ENCODE measurements at places on chromosomes 7 and 10. TPM values are rescaled to one million over a fixed set of nuclear protein-coding genes. Genes with fewer than 3 reads are reported as not detected.

- no peak for DNase-seq
Observed at GRCh38 chr10:110303681-110304080, 1.0 kb downstream of the SMNDC1 start.

- DNase-seq: no peak
Observed at GRCh38 chr7:113071465-113071864, 15.2 kb downstream of the GPR85 start.

DNA sequence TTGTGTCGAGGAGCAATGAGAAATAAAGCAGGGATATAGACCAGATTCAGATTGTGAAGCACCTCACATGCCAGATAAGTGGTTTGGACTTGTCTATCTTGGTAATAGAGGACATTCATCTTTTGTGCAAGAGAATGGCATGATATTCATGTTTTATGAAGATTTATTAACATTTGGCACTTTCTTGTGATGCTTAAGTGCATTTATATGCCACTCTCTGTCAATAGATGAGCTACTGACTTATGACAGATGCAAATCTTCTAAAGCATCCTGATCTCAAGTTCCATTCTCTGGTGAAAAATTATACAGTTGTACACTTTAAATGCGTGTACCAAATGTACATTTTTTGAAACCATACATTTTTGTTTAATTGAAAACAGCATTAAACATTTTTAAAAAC lies 415.3 kb downstream of the SORCS3 start:
- DNase-seq: no peak

- DNase-seq: no peak
Observed at GRCh38 chr10:78464856-78465267, 431.2 kb downstream of the RPS24 start.

DNA sequence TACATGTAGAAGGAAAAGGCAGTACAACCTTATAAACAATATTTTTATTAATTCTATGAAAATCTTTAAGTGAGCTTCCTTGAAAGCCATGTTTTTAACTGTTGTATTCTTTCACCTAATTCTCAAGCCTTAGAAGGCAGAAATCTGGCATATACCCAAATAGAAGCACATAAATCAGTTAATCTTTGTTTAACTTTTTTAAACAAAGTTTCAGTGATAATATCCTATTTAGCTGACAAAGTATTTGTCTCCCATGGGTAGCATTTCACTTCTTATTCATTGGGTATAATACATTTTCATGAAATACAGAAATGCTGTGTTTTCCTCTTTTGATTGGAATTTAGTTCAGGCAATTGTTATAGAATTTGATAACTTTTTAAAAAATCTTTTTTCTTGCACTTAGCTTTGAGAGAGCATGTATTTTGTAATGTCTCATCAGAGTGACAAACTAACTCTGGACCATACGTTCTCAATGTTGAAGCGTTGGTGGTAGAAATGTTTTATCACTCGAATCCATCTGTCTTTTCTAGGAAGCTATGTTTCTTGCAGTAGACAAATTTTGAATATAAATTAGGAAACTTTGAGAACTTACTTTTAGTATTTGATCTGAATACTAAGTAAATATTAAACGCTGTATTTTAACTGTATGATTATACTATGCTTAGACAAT lies 78.1 kb downstream of the CREM start:
- no peak for DNase-seq

GRCh38 chr10:96305019-96305418 lies 785 bp downstream of the DNTT start:
- no peak for DNase-seq

DNA sequence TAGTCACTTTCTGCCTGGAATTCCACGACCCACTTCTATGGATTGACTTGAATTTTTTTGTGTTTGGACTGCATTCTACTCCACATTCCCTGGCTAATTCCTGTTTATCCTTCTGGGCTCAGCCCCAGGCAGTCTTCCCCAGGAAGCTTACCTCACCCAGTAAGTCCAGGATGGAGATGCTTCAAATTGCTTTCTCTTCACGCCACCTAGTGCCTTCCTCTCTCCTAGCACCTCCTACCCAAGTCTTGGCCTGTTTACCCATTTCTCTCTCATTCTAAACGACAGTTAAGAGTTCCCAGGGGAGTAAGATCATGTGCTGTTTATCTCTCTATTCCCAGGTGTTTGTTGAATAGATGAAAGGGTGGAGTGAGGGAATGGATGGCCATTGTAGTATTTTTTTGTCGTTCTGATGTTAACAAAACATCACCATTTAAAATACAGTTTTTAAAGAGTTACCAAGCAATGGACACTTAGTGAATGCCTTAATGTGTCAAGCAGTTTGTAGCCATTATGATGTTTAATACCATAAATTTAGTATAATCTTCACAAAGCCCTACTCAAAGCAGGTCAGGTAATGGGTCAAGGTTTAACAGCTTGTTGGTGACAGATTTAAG lies 45.5 kb upstream of the TARP start:
- no peak for DNase-seq

- no peak for DNase-seq
Observed at GRCh38 chr7:97003262-97004246, 1.8 kb upstream of the DLX6 start.

- DNase-seq: no peak
Observed at GRCh38 chr7:151838072-151838471, 38.8 kb downstream of the PRKAG2 start.

- no peak for DNase-seq
Observed at GRCh38 chr7:117118579-117119180, 165.4 kb downstream of the ST7 start.

The GHRHR gene
- 0.33 TPM for polyA plus RNA-seq

DNA sequence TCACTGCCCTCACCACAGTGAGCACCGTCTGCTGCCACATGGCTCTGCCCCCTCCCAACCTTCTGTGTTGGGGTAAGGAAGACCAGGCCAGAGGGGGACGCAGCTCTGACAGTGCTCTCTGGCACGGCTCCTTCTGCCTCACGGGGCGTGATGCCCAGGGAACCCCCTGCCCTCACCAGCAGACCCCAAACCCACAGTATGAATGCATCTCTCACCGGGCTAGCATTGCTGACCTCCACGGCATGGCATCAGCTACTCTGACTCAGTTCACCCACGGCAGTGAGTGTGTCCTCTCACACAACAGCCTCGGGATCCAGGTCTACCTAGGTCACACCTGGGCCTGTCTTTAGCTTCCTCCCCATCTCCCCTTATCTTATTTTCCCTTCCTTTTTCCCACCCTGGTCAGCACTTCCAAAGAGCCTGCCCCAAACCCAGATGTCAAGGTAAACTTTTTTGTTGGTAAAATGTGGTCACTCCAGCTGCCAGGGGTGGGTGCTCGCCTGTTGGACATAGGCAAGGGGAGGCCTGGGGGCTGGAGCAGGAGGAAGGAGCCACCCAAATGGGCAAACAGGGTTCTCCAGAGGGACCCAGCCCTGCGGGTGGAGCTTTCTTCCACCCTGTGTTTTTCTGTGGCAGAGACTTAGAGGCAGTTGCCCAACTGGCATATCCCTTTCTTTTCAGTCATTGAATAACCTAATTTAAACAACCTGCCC lies 4.4 kb downstream of the CALML3 start:
- no peak for DNase-seq

GRCh38 chr10:130808686-130809085 lies 502.8 kb downstream of the TCERG1L start:
- no peak for DNase-seq

The ITPRID1 gene
- not detected for polyA plus RNA-seq

DNA sequence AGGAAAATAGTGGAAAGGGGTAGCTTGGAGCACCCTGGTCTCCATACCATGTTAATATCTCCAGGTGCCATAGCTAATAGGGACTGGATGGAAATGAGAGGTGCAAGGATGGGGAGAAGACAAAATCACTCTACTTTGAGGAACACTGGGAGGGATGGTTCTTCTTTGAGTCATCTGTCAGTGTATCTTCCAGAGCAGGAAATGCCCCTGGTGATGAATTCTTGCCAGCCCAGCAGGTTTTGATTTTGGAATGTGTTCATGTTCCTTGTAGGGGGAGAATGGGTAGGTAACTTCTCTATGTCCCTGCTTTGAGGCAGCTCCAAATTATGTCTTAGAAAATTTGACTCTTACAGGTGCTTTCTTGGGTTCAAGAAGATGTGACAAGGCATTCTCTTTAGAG lies 177.0 kb upstream of the GLI3 start:
- DNase-seq: no peak

The RBM17 gene
- 226 TPM for polyA plus RNA-seq

DNA sequence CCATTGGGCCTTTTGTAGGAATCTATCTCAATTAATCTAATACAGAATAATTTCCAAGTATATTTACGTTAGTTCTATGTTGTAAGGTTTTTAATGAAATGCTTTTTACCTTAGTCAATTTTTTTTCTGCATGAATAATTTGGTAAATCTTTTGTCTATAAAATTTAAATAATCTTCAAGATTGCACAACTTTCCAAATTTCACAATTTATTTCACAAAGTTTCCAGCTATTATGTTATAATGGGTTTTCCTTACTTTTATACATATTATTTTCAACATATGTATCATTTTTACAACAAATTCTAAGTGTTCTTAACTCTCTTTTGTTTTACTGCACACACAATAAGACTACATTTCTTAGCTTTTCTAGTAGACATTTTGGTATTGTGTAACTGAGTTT lies 470.7 kb downstream of the ETV1 start:
- no peak for DNase-seq

- no peak for DNase-seq
Observed at GRCh38 chr10:61592581-61592980, 70.1 kb upstream of the CABCOCO1 start.

- DNase-seq: no peak
Observed at GRCh38 chr10:91774571-91774970, 23.7 kb upstream of the TNKS2 start.

The GPR26 gene
- polyA plus RNA-seq: 0.07 TPM

- no peak for DNase-seq
Observed at GRCh38 chr10:51369903-51370302, 295.6 kb downstream of the PRKG1 start.

The OR6V1 gene
- not detected for polyA plus RNA-seq

The GTF2IRD2 gene
- 44.1 TPM for polyA plus RNA-seq

Data from left kidney (tissue), 8 donors.